ENCODE measurements at places on chromosomes 7 and 10.
A peak's percentile ranks its signal among the peaks of the same experiment; 100 is the strongest.

DNA sequence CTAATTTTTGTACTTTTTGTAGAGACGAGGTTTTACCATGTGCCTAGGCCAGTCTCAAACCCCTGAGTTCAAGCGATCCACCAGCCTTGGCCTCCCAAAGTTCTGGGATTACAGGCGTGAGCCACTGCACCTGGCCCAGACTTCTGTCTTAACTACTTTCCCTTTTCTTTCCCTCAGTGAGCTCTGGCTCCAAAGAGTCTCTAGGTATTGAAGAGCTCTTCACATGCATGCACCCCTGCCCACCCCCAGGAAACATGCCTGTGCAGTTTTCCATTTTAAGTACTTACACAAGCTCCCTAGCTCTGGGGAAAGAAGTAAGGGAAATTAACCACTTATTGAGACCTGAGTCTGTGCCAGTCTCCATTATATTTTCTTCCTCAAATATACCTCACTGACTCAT lies 2.0 kb downstream of the MYOZ1 start:
- no peak for DNase-seq
- no peaks in the 10 kb centered on the region for H3K27me3 ChIP-seq
- H3K27ac ChIP-seq: no peak overlapping the region
- no peaks in the 10 kb centered on the region for H3K36me3 ChIP-seq

DNA sequence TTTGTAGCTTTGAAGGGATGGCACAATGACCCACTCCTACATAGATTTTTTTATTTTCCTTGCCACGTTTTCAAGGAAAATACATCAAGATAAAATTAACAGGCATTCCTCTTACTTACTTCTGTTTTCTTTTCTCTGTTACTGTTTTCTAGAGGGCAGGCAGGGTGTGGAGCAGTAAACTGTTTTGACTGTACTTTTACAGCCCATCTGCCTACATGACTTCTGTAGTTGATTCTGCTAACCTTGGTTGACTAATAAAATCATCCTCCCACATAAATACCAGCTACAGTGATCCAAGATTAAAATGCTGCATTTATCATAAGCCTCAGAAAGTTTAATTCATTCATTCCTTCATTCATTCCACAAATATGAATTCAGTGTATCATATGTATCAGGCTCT lies 158.5 kb downstream of the TRIL start:
- H3K4me3 ChIP-seq: no peak overlapping the region
- no peak for DNase-seq
- no peaks in the 10 kb centered on the region for H3K4me1 ChIP-seq

- no peak overlapping the region for H3K4me3 ChIP-seq
- no peaks in the 10 kb centered on the region for H3K27me3 ChIP-seq
- no peaks in the 10 kb centered on the region for H3K36me3 ChIP-seq
- H3K27ac ChIP-seq: no peak overlapping the region
- H3K4me1 ChIP-seq: peaks cover 17% of the 10 kb centered on the region
Measured at GRCh38 chr10:114102256-114102655, 58.6 kb downstream of the ADRB1 start.

DNA sequence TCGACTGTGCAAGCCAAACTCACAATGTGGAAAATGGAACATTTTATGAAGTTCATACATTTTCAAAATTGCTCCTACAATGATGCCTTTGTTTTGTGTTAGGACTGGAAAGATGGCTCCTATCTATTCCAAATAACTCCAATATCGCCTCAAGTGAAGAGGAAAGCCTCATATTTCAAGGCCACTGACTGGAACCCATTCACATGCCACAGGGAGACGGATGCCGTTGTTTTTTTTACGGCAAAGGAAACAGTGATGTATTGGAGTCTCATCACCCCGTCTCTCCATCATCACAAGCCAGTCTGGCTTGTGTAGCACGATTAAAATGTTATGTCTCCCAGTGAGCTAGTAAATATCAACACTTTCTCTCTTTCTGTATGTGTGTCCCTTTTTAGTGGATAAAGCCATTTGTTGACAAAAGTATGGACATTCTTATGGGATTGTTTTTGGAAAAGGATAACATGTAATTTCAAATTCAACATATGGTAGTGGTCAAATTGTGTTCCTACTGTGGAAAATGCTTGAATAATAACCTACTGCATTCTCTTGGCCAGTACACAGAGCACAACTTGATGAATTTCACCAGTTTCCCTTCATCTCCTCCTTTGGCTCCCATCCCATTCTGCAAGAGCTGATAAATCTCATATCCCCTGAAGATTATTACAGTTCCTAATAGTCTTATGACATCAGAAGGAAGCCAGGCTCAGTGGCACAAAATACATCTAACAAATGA lies 109.5 kb upstream of the PITRM1 start:
- no peaks in the 10 kb centered on the region for H3K36me3 ChIP-seq
- H3K27me3 ChIP-seq: no peaks in the 10 kb centered on the region
- H3K27ac ChIP-seq: no peak overlapping the region
- no peak for DNase-seq
- no peak overlapping the region for H3K4me3 ChIP-seq

DNA sequence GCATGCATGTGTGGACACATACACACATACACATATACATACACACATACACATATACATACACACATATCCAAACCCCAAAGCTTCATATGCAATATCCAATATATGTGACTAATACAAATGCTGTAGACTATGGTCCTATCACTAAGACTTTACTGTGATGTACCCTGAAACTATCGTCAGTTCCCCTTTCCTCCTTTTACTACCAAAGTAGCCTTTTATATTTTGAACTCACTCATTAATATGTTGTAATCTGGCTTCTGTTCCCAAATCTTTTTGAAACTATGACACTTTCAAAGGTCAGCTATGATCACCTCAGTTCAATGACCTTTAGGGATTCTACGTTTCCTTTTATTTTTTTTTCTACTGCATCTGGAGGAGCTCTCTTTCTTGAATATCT lies 64.8 kb upstream of the TFEC start:
- no peaks in the 10 kb centered on the region for H3K36me3 ChIP-seq
- no peak overlapping the region for H3K27ac ChIP-seq
- H3K4me3 ChIP-seq: no peak overlapping the region
- no peak for DNase-seq
- no peaks in the 10 kb centered on the region for H3K27me3 ChIP-seq
- no peaks in the 10 kb centered on the region for H3K4me1 ChIP-seq

DNA sequence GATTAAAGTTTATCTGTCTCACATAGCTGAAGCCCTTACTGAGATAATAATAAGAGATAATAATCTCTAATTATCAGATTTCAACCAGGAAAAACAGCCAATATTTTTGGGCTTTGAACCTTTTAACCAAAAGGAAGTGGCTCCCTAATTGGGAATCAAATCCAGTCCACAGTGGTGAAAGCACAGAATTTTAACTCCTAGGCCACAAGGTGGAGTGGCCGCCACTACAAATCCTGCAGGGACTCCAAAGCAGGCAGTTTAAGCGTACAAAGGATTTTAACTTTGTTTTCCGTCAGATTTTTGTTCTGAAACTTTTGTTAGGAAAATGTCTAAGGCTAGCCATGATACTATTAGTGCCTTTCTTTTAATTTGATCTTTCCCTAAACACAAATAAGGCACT lies 99.6 kb upstream of the CCNY start:
- H3K27ac ChIP-seq: no peak overlapping the region
- no peak for DNase-seq
- no peaks in the 10 kb centered on the region for H3K36me3 ChIP-seq
- no peaks in the 10 kb centered on the region for H3K27me3 ChIP-seq

DNA sequence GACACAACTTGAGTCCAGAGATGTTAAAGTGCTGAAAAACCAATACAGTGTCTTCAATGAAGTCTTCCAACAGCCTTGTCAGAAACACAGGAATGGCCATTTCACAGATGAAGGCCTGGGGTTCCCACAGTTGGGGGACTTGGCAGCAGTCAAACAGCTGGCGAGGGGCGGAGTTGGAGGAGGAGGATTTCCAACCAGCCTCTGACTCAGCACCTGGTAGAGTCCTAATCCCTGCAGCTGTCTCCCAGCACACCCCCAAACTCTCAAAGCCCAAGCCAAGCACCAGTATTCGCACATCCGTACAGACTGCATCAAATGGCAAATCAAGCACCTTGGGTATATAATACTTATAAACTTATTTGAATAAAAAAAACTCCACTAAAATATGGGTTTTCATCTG lies 28.0 kb downstream of the CTBP2 start:
- no peak overlapping the region for H3K27ac ChIP-seq
- no peaks in the 10 kb centered on the region for H3K27me3 ChIP-seq
- H3K4me1 ChIP-seq: peaks cover 31% of the 10 kb centered on the region
- H3K36me3 ChIP-seq: 0 out of 2 replicates have a peak, but pooled peaks cover under 1% of the 10 kb centered on the region
- DNase-seq: no peak

DNA sequence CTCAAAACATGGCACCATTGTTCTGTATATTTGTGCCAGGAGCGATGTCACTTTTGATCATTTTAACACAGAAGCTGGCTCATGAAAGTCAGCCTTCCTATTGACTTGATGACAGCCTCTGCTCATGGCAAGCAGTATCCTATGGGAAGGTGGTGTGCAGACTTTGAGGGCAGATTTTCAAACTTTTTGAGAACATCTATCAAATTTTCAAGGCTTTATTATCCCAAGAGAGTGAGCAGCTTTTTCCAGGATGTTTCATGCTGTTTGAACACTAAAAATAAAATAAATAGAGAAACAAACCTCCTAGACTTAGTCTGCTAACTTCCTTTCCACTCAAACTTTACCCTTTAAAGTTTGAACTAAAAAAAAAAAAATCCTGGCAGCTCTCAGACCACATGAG lies 20.3 kb downstream of the FAM13C start:
- H3K4me3 ChIP-seq: no peak overlapping the region
- H3K36me3 ChIP-seq: no peaks in the 10 kb centered on the region
- H3K27ac ChIP-seq: no peak overlapping the region
- no peaks in the 10 kb centered on the region for H3K4me1 ChIP-seq
- no peaks in the 10 kb centered on the region for H3K27me3 ChIP-seq

DNA sequence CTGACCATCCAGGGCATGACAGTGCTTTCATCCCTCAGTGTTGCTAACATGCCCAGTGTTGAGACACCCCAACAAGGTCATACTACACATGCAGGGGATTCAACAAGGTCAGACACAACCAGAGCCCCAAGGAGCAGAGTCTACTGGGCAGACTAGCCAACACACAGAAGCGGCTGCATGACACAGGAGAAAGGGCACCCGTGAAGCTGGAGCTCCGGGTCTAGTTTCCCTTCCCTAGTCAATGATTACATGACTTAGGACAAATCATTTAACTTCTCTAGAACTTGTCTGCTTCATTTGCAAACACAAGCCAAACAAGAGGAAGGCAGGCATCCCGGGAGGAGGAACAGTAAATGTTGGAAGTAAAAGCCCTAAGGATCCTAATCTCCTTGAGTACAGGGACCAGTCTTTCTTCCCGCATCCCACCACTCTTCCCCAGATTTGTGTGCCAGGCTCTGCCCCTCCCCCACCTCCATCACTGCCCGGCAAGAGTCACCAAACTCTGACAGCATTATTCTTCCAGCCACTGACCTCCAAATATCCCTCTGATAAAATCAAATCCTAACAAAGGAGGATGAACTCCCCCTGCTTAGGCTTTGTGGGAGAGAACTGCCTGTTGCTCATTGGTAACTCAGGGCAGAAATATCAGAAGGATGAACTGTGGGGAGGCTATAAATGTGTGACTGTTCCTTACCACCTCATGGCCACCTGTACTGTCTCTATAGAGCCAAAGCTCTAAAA lies 104.3 kb downstream of the KCNMA1 start:
- peaks cover 65% of the 10 kb centered on the region for H3K4me1 ChIP-seq
- no peaks in the 10 kb centered on the region for H3K27me3 ChIP-seq
- no peak for DNase-seq
- H3K36me3 ChIP-seq: no peaks in the 10 kb centered on the region

DNA sequence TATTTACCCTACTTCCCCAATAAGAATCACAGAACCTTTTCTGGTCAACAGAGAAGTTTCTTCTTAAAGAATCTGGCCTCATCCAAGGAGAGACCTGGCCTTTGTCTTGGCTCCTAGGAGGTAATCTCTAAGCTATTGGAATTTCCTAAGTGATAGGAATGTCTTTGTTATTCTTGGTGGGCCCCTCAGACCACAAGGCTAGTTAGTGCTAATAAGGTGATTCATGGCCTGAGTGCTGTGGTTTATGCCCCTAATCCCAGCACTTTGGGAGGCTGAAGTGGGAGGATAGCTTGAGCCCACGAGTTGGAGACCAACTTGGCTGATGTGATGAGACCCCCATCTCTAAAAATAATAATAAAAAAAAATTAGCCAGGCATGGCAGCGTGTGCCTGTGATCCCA lies 60.0 kb upstream of the CYP2C18 start:
- no peak overlapping the region for H3K4me3 ChIP-seq
- no peaks in the 10 kb centered on the region for H3K27me3 ChIP-seq
- no peaks in the 10 kb centered on the region for H3K4me1 ChIP-seq
- H3K36me3 ChIP-seq: no peaks in the 10 kb centered on the region
- no peak overlapping the region for H3K27ac ChIP-seq

DNA sequence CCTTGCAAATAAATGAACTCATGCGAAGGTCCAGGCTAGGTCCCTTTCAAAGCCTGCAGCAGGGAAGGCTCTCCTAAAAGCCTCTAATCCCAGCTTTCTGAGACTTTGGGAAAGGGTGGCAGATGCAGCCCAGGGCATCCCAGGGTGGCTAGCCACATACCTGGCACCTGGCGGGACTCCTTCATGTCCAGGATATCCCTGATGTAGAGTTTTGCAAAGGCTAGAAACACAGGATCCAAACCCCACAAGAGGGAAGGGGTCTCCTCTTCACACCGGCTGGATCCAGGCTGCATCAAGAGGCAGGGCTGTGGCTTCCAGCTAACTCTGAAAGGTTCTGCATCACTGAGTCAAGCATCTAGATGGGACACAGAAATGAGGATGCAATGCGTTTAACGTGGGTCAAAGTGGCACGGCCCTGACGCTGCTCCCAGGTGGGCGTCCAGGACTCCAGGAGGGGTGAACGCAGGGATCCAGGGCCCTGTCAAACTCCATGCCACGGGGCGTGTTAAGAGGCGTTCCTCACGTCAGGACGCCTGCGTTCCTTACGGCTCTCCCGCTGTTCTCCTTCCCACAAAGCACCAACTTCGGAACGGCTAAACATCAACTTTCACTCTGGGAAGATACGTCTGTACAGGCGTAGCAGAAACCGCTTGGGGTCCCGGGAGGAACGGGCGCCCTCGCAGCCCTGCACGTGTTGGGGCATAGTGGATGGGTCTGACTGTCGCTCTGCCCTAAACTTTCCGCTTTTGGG lies 507 bp downstream of the STN1 start:
- no peaks in the 10 kb centered on the region for H3K27me3 ChIP-seq
- DNase-seq: no peak
- peak overlapping the region; percentile 86 for H3K4me3 ChIP-seq
- peaks cover 28% of the 10 kb centered on the region for H3K4me1 ChIP-seq
- H3K36me3 ChIP-seq: peaks cover 7% of the 10 kb centered on the region

GRCh38 chr10:33223326-33224000 lies 111.0 kb downstream of the NRP1 start:
- H3K36me3 ChIP-seq: peaks cover 7% of the 10 kb centered on the region
- no peak for DNase-seq
- H3K27me3 ChIP-seq: no peaks in the 10 kb centered on the region
- H3K4me3 ChIP-seq: no peak overlapping the region
- peak overlapping the region; percentile 66 for H3K27ac ChIP-seq
- H3K4me1 ChIP-seq: no peaks in the 10 kb centered on the region

GRCh38 chr7:47474211-47474936 lies 107.5 kb downstream of the TNS3 start:
- DNase-seq: no peak
- H3K4me1 ChIP-seq: peaks cover 82% of the 10 kb centered on the region
- no peak overlapping the region for H3K4me3 ChIP-seq
- no peaks in the 10 kb centered on the region for H3K27me3 ChIP-seq
- H3K36me3 ChIP-seq: peaks cover 6% of the 10 kb centered on the region
